ENCODE measurements at places on chromosomes 11 and 22.

- DNase-seq: no peak
These were observed 74.8 kb upstream of the PITPNB start for GRCh38 chr22:27993774-27994350.

DNA sequence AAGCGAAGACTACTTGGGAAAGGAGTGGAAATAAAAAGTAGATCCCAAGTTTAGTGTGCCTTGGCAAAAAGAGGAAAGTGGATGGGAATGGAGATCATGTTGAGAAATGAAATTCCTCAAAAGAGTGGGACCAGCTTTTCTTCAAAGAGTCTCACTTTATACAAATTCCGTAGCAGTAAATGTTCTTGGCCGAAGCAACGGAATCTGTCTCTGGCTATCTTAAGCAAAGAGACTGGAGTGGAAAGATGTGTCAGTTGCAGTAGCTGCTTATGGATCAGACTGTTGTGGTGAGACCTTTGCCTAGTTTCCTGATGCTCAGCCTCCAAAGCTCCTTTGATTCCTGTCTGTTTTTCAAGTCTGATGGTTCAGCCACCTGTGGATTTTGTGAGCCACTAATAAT lies 73.6 kb downstream of the CSTPP1 start:
- no peak for DNase-seq

GRCh38 chr11:117097389-117098268 lies 599 bp downstream of the SIK3 start:
- DNase-seq: no peak

DNA sequence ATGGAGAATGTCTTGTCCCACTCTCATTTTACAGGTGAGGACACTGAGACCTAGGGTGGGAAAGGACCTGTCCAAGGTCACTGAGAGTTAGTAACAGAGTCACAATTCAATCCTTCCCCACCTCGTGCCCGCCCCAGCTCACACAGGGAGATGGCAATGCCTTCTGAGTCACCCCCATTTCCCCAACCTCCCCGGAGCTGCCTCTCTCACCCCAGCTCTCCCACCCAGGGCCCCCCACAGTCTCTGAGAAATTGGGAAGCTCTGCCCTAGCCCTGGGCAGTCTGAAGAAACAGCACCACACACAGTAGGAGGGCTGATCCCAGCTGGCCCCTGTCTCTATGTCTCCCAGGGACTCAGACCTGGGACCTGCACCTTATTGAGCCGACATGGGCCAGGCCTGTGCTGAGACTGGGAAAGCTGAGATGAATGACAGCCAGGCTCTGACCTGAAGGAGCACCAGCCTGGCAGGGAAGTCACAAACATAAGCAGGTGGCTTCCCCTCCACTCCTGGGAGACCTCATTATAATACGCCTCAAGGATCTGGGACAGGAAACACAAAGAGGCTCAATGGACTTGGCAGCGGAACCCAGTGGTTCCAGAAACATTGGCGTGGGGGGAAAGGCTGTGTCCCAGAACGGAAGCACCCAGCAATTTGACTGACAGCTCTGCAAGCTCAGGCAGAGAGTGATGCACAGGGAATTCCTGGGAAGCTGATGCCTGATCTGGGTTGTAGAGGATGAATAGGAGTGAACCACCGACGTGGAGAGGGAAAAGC lies 51.0 kb downstream of the CD6 start:
- no peak for DNase-seq

DNA sequence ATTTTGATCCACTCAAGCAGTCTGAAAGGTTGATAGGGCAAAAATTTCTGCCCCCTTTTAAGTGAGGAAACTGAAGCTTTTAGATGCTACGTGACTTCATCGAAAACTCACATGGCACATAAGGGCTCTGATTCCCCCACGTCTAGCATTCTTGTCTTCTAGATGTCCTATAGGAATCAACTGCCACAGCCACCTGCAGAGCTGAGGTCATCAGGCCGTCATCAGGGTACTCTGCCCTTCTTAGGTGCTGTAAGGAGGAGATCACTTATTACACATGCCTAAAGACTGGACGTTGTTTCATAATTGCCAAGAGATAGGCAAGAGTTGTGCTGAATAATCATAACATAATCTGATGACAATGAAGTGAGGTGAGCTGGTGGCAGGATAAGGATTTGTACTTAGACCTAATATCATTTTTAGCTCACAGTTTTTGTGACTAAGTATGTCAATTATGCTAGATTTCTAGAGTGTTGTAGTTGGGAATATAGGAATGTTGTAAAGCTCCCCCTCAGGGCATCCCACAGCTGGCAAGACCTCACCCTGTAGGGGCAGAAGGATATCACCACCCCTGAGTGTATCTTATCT lies 349.4 kb downstream of the METTL15 start:
- DNase-seq: no peak

DNA sequence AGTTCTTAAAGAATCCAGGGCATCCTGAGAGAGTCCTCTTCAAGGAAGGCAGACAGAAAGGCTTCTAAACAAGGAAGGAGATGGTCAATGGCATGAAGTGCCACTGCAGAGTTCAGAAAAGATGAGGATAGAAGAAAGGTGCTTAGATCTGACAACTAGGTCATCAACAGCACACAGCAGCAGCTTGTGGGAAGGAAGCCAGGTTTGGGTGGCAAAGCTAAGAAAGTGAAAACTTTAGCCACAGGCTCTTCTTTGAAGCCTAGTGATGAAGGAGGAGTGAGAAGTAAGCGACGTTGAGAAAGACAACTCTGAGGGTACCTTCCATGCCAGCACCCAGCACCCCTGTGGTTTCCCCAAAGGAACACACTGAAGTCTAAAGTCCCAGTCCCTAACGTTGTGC lies 92.0 kb downstream of the LARGE1 start:
- no peak for DNase-seq

DNA sequence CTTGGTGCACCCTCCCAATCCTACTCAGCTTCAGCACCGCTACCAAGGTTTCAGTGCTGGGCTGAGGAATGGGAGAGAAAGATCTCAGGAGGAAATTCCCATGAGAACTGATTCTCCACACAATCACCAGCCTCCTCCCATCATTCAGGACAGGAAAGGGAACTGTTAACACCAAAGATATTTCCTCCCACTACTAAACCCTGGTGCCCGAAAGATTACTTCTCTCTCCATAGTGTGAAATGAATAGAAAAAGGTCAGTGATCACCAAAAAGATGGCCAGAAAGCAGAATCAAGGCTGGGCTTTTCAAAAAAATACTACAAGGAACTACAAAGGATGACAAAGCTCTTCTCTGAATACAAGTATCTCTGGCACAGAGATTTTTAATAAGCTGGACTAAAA lies 26.1 kb downstream of the TCIRG1 start:
- DNase-seq: no peak

DNA sequence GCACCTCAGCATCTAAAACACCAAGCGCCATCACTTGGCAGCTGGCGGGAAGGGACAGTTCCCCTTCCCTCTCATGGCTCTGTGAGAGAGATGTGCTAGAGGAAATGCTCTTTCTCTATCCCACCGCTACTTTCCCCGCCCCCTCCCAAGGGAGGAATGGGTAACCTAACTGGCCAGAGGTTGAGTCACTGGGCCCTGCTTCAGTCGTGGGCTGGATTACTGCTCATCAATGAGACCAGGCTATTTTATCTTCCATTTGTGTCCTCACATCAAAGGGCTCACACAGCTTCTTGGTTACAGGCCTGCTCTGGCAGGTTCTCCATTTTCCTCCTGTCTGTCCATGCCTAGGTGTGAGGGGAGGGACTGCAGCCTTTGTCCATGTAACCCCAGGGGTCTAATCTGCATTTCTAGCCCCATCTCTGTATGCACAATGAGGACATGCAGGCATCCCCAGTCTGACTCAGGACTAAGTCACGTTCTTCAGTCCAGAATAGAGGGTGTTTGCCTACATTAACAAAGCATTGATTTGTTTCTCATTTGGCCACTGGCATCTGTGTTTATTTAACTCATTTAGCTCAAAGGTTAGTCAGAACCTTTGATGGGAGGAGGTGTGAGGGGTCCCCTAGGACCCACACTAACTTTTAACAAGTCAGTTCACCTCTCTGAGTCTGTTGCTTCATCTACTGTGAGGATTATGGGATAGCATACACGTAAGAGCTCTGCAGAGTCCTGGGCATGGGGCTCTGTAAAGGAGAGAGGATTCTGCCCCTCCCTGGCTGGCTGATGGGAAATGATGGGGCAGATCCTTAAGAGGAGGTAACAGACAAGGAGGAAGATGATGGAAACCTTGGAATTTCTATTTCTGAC lies 99.1 kb downstream of the XRRA1 start:
- no peak for DNase-seq

- no peak for DNase-seq
These were observed 73.9 kb upstream of the FGF3 start for GRCh38 chr11:69892986-69893555.

DNA sequence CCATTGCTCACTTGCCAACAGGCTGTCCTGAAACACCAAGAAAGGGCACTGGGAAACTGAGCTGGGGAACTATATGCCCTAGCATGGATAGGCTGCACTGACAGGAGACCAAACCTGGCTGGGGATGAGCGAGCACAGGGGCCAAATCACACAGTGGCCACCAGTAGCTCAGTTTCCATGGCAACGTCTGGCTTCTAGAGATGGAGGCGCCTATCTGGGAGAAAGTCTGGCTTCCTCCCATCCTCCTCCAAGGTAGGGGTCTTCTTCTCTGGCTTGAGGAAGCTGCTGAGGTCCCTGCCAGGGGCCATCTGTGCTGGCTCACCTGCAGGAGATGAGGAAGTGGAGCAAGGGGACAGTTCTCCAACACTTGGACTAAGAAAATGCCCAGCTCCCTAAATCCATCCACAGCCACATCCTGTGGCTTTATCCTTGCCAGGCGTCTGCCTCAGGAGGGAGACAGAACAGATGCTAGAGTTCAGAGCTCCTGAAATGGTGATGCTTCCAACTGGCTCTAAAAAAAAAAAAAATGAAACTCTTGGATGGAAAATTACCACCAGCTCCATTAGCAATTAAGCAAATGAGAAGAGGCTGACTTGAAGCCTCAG lies 48.3 kb downstream of the SYT13 start:
- no peak for DNase-seq

- no peak for DNase-seq
These were observed 31.2 kb downstream of the ALG9 start for GRCh38 chr11:111840143-111840542.

DNA sequence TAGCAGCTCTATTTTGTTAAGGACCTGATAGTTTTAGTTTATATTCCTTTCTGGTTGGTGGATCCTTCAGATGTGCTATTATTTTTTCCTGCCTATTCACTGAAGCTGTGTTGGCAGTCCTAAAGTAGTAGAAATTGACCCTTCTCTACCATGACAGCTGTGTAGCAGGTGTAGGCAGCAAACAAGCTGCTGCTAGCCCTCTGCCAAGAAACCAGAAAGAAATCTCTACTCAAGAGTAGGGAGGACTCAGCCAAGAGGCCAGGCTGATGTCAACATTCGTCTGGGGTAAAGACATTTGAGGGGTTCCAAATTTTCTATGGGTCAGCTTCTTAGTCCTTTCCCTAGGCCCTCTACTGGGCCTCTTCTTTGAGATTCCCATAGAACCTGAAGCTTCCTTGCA lies 51.2 kb downstream of the CSTF3 start:
- no peak for DNase-seq

GRCh38 chr22:22076361-22076760 lies 93.8 kb upstream of the TOP3B start:
- DNase-seq: no peak

- DNase-seq: no peak
These were observed 276.5 kb downstream of the LUZP2 start for GRCh38 chr11:24773322-24773721.

GRCh38 chr11:64286801-64287159 lies 1.1 kb downstream of the GPR137 start:
- no peak for DNase-seq

DNA sequence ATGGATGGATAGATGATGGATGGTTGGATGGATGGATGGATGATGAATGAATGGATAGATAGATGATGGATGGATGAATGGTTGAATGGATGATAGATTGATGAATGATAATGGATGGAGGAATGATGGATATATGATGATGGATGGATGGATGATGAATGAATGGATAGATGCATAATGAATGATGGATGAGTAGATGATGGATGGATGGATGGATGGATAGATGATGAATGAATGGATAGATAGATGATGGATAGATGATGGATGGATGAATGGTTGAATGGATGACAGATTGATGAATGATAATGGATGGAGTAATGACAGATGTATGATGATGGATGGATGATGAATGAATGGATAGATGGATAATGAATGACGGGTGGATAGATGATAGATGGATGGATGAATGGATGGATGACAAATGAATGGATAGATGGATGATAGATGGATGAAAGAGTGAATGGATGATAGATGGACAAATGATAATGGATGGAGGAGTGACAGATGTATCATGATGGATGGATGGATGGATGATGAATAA lies 1466.5 kb downstream of the BRD1 start:
- no peak for DNase-seq

GRCh38 chr11:126474220-126474619 lies 118.7 kb downstream of the ST3GAL4 start:
- no peak for DNase-seq

DNA sequence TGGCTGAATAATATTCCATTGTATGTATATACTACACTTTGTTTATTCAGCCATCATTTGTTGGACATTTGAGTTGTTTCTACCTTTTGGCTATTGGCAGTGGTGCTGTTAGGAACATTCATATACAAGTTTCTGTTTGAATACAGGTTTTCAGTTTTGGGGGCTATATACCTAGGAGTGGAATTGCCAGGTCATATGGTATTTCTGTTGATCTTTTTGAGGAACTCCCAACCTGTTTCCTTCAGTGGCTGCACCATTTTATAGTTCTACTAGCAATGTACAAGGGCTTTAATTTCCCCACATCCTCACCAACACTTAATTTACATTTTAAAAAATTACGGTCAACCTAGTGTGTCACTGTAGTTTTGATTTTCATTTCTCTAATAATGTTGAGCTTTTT lies 54.6 kb downstream of the HSD17B12 start:
- no peak for DNase-seq

DNA sequence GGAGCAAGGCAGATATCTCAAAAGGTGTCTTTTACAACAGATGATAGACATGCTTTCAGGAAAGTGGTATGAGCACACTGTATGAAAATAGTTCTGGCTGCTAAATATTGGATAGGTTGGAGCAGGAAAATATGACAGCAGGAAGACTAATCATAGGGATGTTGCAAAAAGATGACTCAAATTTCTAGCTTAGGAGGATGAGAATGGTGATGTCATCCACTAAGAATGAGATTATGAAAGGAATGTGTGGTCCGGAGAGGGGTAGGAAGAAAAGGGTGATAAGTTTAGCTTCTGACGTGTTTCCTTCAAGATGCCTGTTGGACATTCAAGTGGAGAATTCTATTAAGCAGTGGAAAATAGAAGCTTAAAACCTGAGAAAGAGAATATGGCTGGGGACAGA lies 46.4 kb downstream of the RCN1 start:
- DNase-seq: no peak

- no peak for DNase-seq
These were observed 137.5 kb upstream of the TRPC6 start for GRCh38 chr11:101721270-101721669.

Measured in stimulated activated CD4-positive, alpha-beta T cell treated with anti-CD3 and anti-CD28 coated beads, TNF-alpha, amount 100 ng/mL, for 4 hours (primary cell).